Glutamatergic neuron (in vitro differentiated cells): ENCODE measurements at places on chromosomes 1 and 21. TPM values are rescaled to one million over a fixed set of nuclear protein-coding genes. Genes with fewer than 3 reads are reported as not detected.

COL6A1 gene
- total RNA-seq, result 407 TPM

SIM2 gene
- 4.8 TPM for total RNA-seq

DNA sequence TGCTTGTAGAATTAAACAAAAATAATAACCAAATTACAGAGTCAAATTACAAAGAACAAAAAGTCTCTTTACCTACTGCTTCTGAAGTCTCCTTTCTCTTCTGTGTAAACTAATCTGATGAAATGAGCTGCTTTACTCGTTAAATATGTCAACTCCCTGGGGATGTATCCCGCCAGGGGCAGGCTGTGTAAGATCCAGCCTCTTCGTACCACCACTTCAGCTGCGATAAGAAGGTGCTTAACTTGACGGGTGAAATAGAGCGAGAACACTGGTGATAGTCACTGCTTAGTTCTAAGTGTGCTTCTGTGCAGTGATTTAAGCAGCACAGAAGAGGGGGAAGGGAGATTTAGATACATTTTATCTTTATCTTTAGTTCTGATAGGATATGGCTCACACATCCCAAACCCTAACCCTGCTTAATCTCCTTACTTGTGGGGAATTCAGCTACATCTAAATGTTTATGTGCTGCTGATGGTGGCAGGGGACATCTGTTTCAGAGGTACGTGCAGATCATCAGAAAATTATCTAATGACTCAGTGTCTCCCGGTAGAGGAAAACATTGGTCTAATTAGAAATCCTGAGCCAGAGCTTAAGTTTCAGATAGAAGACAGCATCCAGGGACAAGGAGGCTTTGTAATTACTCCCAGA is 46.0 kb downstream of the RHOU start:
- peak; percentile 58 for DNase-seq

- DNase-seq, result no peak
These were observed 58.7 kb upstream of the WDR26 start for GRCh38 chr1:224493269-224493668.

S100A9 gene
- total RNA-seq, result not detected

DNA sequence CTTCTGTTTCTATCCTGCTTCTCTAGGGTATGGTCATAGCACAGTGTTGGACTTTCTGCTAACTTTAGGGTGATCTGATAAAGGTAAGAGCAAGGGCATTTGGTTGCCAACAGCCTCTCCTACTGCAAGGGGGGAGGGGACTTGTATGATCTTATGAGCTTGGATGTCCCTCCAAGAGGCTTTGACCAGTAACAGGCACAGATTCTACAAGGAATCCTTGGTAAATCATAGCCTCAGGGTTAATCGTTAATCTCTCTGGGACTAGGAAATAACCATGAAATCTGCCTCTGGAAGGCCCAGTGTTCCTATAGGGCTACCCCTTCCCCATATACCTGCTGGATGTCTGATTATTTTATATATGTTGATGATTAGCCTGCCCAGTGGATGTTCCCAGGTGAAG is 134.8 kb upstream of the TNFSF4 start:
- DNase-seq, result no peak

ADAMTS5 gene
- 22.5 TPM for total RNA-seq

DNA sequence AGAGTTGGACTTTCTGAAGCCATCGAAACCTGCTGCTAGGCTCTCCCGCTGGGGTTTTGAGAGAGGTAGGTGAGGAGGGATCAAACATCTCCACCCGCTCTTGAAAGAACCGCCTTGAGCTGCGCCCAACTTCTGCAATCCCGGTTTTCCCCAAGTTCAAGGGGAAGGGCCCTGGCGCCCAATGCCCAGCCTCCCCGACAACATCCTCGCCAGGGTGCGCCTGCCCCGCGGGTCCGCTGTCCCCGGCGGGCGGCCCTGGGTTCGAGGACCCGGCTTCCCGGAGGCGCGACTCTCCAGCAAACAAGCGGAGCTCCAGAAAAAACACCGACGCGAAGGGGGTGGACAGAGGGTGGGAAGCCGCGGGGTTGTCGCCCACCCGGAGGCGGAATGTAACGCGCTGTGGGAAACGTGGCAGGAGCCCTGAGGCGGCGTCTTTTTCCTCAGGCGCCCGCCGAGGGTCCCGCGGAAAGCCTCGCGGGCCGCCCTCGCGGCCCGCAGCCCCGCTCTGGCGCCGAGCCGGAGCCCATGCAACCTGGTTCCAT is 607 bp downstream of the BTG3 start:
- DNase-seq, result peak; percentile 35

C1orf94 gene
- total RNA-seq, result not detected

DNA sequence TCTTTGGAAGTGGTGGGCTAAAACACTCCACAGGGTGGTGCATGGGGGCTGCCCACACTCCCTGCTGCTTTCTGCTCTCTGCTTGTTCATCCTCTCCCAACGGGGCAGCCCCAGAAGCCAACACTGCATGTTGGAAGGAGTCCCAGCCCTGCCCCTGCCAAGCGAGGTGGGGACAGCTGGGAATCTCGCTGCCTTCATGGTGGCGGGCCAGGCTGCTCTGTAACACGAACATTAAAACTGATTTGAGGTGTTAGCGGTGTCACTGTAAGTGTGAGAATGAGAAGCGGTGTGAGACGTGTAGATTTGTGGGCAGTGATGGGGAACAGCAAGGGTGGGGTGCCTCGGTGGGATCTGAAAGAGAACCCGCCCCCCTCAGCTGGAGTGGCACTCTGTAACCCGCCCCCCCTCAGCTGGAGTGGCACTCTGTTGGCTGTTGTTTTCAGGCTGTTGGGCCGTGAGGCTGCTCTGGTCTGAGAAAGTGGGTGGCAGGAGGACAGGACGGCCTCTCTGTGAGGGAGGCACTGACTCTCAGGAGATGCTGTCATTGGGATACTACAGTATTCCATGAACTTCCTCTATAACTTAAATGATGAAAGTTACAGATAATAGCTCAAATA is 80.9 kb downstream of the PCBP3 start:
- DNase-seq, result no peak

GRCh38 chr21:21231913-21232312 is 233.7 kb downstream of the NCAM2 start:
- DNase-seq, result no peak

- no peak for DNase-seq
These were observed 50.9 kb upstream of the GJA5 start for GRCh38 chr1:147811273-147811672.

DNA sequence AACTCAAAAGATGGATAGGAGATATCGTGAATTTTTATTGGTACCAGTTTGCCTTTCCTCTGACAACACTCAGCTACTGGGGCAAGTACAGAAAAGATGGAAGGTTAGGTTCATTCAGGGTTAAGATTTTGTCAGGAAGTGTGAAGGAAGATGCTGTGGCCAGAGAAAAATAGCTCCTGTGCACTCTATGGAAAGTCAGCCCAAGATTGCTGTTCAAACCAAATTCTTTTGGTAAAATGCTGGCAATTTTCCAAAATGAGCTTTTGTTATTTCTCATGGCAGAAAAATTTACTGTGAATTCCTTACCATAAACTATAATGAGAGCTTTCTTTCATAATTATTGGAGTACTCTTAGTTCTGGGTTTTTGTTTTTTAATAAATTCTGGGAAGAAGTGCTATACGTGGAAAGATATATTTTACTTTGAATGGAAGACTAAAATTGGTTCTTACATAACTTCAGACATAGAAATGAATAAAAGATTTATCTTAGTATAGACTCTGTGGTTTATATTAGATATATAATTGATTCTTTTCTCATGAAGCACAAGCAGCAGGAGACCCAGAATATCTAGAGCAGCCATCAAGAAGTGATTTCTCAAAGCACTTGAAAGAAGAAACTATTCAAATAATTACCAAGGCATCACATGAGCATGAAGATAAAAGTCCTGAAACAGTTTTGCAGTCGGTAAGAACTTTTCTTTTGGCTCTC is 112.2 kb downstream of the USP25 start:
- no peak for DNase-seq

SSU72 gene
- total RNA-seq, result 123 TPM

GRCh38 chr1:247054992-247055415 is 23.6 kb downstream of the ZNF670 start:
- no peak for DNase-seq

GRCh38 chr1:222415441-222415840 is 132.5 kb downstream of the HHIPL2 start:
- no peak for DNase-seq

GRCh38 chr21:32687643-32688345 is 40.0 kb downstream of the SYNJ1 start:
- no peak for DNase-seq

GRCh38 chr21:46061950-46062349 is 36.0 kb upstream of the COL6A2 start:
- DNase-seq, result no peak

- DNase-seq, result no peak
These were observed 134.5 kb downstream of the IER5 start for GRCh38 chr1:181222972-181223505.

HSD3B1 gene
- not detected for total RNA-seq

DNA sequence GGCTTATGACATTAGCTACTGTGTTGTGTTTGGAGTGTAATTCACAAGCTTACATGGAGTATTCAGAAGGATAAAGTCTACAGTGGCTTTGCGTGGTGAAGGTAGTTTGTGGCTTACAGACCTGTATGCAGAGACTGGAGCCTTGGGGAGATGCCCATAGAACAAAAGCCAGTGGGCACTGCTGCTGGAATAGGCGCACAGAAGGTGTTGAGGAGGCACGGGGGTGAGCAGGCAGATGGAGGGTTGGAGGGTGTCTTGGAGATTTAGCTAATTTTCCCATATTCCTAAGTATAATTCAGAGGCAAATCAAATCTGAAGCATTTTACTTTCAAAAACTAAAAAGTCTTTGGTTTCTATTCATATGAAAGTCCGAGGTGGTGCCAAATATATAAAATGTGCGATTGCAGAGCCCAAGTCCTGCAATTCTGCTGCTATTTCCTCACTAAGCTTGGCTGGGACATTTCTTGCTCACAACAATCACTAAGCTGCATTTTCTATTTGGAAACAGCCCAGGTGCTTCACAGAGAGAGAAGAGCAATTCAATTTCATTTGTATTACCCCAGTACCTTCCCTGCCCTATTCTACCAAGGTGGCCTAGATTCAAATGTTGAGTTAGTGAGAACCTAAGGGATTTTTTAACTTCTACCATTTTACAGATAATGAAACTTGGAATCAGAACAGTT is 48.5 kb downstream of the FH start:
- no peak for DNase-seq

- DNase-seq, result peak; percentile 68
These were observed 683 bp downstream of the LRRC8D start for GRCh38 chr1:89821322-89822108.

GJA5 gene
- not detected for total RNA-seq

SERTAD4 gene
- 1.5 TPM for total RNA-seq

DNA sequence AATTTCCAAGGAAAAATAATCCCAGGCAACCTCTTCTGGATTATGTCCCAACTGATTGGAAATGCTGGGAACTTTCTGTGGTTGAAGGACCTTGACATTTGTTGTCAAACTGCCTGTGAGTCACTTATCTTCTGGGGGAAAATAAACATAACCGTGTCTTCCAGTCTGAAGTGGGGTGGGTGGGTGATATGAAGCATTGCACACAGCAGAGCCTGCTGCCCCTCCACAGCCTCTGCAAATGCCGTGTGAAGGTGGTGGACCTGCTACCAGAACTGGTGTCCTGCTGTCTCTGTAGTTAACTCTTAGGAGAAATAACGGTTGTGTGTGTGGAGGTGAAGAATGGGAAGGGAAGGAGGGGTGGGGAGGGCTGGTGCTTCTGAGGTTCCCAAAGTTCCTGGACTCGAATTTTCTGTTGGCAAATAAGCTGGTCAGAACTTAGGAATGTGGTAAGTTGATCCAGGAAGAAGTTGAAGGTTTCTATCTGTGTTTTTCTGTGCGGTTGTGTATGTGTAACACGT is 23.2 kb downstream of the GALNT2 start:
- DNase-seq, result no peak

DNA sequence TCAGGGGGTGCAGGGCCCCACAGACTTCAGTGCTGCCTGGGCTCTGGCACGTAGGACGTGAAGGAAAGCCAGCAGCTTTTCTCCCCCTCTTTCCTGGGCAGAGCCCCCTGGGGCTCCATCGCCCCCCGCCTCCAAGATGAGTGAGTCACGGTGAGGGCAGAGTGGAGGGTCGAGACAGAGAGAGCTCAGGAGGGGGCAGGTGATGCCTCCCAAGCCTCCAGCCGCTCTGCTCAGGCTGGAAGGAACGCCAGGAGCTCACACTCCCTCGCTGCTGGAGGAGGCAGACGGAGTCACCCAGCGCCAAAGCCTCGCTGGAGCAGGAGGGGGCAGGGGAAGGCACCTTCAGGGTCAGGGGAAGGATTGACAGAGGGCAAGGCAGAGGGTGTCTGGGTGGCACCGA is 119.5 kb downstream of the CASZ1 start:
- DNase-seq, result no peak

DENND2D gene
- total RNA-seq, result not detected

DNA sequence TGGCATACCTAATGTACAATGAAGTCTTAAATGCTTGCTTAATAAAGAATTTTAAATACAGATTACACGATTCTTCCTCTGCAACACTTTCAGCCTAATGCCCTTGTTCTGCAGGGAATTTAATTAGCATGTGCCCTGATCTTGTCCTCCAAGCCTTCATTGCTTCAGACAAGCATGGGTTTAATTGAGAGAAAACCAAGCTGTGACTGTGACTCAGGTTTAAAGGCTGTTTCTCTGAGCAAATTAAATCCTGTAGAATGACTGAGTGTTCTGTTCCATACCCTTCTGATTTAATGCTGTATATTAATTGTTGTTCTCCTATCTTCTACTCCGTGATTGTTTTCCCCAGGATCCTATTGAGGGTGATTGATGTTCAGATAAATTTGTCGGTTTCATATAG is 269.0 kb upstream of the PRMT6 start:
- no peak for DNase-seq

KRTAP12-2 gene
- not detected for total RNA-seq
